ENCODE measurements at places on chromosomes 13 and 19.
A peak's percentile ranks its signal among the peaks of the same experiment; 100 is the strongest.

DNA sequence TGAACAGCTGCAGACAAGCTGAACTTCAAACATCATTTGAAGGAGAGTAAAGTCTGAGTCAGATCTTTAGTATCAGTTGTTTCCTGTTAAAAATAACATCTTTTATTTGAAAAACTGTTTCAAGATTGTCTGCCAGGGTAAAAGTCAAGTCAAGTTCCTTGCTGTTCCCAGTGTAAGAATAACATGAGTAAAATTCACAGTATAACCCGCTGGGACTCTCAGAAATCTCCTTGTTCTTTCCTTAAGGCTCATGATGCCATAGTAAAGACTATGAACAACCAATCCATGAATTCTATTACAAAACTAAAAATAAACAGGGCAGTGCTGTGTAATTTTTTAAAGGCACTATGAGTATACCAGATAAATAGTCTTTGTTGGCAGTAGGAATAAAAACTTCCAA, 112.9 kb downstream of the IRS2 start:
- DNase-seq = no peak

DNA sequence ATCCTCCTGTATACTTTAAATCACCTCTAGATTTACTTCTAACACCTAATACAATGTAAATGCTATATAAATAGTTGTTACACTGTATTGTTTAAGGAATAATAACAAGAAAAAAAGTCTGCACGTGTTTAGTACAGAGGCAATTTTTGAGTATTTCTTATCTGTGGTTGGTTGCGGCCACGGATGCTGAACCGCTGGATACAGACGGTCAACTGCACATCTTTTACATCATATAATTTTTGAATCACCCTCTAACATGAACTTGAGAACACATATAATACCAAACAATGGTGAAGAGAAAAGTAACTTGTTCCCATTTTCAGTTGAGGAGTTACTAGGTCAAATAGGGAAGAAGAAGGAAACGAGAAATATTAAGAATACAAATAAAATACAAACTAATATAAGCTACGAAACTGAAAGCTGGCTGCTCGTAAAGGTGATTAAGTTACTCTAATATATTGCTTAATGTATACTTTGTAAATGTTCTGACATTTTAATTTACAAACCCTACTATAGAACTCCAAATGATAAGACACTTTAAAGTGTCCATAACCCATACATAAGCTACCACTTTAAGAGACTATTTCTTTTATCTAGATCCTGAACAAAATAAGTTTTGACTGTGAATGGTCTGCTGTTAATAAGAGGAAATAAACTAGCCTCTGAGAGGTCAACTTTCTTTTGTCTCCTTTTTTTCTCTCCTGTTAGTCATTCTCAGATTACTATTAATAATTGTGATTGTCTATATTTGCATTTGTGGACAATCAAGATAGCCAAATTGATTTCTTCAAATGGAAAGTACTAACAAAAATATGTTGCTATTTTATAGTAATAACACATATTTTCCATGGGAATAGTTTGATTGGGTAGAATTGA, 457.4 kb downstream of the DIAPH3 start:
- DNase-seq = no peak

GRCh38 chr19:50843205-50843604, 9.8 kb upstream of the KLK15 start:
- no peak for DNase-seq

GRCh38 chr13:48412881-48413351, at the start of gene LPAR6:
LPAR6 (minus strand) TSS chr13:48413113; CDS start chr13:48412423, 690 bp downstream.
- DNase-seq = peak; percentile 62

GRCh38 chr13:113942591-113943103, 31.2 kb downstream of the C13orf46 start:
- DNase-seq = no peak

- no peak for DNase-seq
These were observed 172.9 kb downstream of the UGGT2 start for GRCh38 chr13:95880331-95880730.

GRCh38 chr13:40508127-40508526, 158.3 kb downstream of the FOXO1 start:
- no peak for DNase-seq

DNA sequence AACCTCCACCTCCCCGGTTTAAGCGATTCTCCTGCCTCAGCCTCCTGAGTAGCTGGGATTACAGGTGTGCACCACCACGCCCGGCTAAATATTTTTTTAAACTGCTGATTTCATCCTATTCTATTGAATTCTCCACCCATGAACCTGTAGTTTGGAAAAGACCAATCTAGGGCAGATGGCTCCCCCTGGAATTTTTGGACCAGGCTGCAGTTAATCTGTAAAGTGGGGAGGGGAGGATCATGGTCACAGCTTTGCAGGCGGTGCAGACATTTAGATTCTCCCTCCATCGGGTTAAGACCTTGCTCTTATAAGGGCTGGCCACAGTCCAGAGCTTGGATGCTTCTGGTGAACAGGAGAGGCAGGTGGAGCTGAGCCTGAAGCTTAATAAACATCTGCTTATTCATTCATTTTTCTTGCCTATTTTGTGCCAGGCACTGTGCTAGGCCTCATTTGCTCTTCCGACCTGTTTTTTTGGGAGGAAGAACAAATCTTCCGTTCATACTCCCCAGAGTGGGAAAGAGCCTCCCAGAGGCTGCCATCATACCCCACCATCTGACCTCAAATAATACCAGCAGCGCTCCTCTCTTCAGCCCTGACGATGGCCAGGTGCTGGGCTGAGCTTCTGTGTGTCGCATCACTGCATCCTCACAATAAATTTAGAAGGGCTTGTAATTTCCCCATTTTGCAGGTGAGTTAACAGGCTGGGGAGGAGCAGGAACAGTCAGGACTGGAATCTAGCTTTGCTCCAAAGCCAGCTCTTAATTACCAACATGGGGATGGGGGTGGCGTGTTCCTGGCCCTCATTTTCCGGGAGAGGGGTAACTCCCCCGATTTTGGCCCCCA, 902 bp upstream of the CCDC106 start:
- no peak for DNase-seq

DNA sequence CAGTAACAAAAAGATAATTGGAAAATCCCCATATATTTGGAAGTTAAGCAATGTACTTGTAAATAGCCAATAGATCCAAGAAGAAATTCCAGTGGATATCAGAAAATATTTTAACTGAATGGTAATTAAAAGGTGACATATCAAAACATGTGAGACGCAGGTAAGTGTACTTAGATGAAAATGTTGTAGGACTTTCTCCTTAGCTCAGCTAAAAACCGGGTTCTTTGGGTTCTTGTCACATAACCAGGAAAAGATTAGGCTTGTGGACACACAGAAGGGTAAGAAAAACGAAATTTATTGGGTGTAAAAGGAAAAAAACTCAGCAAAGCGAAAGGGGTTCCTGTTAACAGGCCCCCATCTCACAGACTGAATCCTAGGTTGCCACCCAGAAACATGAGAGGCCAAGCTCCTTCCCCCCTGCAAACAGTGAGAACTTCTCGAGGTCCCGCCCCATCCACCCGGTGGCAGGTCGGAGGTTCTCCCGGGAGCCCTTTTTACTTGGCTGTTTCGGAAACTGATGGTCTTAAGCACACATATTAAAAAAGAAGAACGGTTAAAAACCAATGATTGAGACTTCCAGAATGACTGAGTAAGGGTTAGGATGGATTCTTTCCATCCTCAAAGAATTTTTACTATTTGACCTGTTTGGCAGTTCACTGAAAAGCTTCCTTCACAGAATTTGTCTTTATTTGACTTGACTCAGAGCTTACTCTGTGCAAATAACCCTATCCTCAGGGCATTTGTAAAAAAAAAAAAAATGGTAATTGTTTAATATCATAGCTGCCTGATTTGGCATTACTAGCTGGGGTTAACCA, 3.1 kb upstream of the CCDC70 start:
- no peak for DNase-seq

DNA sequence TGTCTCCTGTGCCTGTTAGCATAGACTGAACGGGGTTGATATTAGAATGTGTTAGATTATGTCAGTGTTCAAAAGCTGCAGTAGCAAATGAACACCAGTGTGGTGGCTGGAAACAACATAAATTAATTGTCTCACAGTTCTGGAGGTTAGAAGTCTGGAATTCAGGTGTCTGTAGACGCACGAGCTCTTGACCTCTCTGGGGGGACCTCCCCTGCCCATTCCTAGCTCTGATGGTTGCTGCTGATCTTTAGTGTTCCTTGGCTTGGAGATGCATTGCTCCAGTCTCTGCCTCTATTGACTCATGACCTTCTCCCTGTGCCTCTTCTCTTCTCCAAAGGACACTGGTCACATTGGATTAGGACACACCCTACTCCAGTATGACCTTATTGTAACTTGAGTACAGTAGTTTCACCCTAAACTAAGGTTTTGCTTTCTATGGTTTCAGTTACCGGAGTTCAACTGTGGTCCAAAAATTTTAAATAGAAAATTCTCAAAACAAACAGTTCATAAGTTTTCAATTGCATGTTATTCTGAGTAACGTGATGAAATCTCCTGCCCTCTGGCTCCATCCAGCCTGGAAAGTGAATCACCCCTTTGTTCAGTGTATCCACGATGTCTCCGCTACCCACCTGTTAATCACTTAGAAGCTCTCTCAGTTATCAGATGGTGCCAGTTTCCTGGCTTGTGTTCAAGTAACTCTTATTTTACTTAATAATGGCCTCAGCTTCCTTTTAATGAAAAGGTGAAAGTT, 273.2 kb downstream of the MYO16 start:
- DNase-seq = no peak

DNA sequence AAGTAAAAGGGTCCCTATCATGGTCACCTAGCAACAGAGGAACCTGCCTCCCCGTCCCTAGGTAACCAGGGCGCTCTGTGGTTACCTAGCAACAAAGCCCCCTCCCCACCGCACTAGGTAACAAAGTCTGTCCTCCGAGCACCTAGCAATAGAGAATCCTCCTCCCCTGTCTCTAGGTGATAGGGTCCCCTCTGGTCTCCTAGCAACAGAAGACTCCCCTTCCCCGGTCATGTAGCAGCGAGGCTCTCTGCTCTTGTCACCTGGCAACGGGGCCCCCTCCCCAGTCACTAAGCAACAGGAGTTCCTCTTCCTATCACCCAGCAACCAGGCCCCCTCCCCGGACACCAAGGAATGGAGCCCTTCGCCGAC, 307 bp downstream of the JOSD2 start:
- DNase-seq = no peak

DNA sequence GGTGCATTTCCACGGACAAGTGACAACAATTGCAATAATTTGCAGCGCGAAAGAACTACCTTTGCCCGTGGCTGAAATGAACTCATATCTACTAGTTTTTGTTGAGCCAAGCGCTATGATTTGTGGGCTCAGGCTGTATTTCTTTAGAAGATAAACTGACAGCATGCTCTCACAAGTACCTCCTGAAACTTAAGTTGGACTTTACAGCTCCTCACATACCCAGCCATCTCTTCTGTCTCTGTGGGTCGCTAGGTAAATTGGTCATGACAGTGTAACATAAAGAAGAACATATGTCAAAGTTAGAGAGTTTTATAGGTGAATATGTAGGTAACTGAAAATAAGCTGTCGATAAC, 839 bp downstream of the COG6 start:
- no peak for DNase-seq
